ENCODE measurements at places on chromosomes 4 and X. TPM values are rescaled to one million over a fixed set of nuclear protein-coding genes. Genes with fewer than 3 reads are reported as not detected.

XAGE2 gene
- total RNA-seq, result not detected

FABP2 gene
- total RNA-seq, result not detected

ZMAT1 gene
- 6.3 TPM for total RNA-seq

C4orf50 gene
- not detected for total RNA-seq

FAM9B gene
- total RNA-seq, result not detected

MAGEA12 gene
- total RNA-seq, result not detected

NUDT9 gene
- 33.0 TPM for total RNA-seq

CNKSR2 gene
- total RNA-seq, result 0.36 TPM

FREM3 gene
- total RNA-seq, result 0.05 TPM

- DNase-seq, result no peak
Observed at GRCh38 chr4:85708468-85708867, 233.5 kb downstream of the ARHGAP24 start.

DNA sequence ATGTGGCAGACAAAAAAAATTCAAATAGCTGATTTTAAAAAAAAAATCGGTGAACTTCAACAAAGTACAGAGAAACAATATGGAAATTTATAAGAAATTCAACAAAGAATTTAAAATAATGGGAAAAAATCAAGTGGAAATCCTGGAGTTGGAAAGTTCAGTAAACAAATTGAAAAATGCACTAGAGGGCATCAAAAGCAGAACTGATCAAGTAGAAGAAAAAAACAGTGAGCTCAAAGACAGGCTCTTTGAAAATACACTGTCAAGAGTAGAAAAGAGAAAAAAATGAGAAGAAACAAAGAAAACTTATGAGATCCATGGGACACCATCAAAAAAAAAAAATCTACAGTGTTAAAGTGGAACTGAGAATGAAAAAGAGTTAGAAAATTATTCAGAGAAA is 19.6 kb upstream of the FRG1 start:
- DNase-seq, result no peak

- no peak for DNase-seq
Observed at GRCh38 chr4:3704669-3705068, 61.5 kb upstream of the ADRA2C start.

GRCh38 chr4:14990484-14990883 is 11.8 kb upstream of the CPEB2 start:
- no peak for DNase-seq

DNA sequence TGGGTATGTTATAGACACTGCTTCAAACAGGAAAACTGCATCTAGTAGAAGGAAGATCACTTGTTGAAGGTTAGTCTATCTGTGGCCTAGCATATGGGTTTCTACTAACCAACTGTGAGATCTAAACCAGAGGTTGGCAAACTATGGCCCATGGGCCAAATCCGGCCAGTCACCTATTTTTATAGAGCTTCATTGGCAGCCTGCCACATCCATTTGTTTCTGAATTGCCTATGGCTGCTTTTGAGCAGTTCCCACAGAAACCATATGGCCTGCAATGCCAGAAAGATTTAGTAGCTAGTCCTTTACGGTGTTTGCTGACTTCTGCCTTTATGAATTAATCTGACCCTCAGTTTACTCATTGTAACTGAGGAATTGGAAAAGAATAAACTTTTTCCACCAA is 71.1 kb downstream of the MID1 start:
- DNase-seq, result no peak

DNA sequence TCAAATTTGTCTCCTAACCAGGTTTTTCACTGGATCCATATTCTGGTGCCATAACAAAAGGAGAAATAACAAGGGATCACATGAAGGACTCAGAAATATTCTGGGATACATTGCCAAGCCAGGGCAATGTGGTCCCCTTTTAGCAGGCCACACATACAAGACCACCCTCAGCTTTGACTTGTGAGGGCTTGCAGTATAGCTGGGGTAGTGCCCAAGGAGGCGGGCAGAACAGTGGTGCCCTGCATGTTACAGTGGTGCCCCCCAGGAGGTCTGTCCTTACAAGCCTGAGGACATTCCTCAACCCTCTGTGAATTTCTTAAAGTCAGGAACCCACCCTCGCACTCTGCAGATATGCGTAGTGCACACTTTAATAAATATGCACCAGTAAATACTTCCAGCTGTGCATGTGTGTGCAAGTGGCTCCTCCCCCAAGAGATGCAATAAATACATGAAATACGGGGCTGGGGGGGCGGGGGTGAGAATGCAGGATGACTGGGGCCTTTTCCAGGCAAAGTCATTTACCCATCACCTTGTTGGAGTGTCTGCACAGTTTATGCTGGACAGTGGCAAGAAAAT is 34.4 kb upstream of the TBL1X start:
- no peak for DNase-seq

DNA sequence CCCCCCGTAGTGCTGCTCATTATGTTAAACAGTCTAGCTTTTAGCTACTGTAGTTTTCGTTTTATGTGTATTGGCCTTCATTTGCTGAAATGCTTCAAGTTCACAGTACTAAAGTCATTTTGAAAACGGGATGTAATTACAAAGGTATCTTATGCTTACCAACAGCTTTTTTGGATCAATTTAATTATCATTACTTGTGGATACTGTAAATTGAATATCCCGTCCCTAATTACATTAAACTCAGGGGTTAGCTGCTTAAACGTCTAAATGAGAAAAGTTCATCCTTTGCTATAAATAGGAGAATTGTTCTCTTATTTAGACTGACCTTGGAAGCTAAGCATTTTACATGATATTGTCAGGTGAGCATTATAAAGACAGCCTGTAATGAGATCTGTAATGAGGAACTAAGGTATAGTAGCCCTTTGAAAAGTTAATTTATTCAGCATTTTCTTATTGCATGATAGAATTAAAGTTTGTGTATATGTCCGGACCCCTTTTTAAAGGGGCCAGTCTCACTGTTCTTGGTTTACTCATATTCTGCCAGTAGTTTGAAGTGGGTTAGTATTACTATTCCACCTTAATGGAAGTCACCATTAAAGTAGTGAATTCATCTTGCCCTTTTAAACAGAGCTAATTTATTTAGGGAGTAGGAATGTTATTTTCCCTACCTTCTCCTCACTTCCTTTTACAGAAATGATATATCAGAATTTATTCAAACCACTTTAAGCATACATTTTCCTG is 252.6 kb downstream of the TENM3 start:
- DNase-seq, result no peak

DNA sequence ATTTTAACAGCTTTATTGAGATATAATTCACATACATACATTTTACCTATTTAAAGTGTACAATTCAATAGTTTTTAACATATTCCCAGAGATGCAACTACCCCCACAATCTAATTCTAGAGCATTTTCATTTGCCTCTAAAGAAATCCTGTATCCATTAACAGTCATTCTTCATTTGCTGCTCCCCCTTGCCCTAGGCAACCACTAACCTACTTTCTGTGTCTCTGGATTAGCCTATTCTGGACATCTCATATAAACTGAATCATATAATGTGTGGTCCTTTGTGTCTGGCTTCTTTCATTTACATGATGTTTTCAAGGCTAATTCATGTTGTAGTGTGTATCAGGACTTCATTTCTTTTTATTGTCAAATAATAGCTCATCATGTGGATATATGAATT is 105.1 kb upstream of the GRPR start:
- DNase-seq, result no peak

- no peak for DNase-seq
Observed at GRCh38 chrX:118459494-118459893, 36.1 kb upstream of the DOCK11 start.

Data from heart right ventricle (tissue), 16 donors.